ENCODE measurements at places on chromosomes 2 and 18.

GRCh38 chr2:50556934-50557575 is 474.9 kb downstream of the NRXN1 start:
- DNase-seq, result no peak

DNA sequence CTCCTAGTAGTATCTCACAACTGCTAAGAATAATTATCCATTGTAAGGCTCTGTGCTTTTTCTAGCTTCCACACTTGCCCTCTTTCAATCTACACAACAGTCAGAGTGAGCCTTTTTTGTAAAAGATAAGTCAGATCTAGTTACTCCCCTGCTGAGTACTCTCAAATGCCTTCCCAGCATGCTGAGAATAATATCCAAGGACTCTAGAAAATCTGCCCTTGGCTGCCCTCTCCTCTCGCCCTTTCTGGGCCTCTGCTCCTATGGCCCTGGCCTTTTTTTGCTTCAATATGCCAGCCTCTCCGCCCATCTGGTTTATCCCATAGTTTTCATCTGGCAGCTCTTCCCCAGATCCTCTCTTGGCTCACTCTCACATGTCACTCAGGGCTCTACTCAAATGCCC is 455.9 kb upstream of the UBE2E3 start:
- no peak for DNase-seq

GRCh38 chr18:56823986-56824565 is 172.9 kb downstream of the WDR7 start:
- no peak for DNase-seq

- DNase-seq, result no peak
Measured at GRCh38 chr18:79252904-79253633, 142.7 kb upstream of the NFATC1 start.

DNA sequence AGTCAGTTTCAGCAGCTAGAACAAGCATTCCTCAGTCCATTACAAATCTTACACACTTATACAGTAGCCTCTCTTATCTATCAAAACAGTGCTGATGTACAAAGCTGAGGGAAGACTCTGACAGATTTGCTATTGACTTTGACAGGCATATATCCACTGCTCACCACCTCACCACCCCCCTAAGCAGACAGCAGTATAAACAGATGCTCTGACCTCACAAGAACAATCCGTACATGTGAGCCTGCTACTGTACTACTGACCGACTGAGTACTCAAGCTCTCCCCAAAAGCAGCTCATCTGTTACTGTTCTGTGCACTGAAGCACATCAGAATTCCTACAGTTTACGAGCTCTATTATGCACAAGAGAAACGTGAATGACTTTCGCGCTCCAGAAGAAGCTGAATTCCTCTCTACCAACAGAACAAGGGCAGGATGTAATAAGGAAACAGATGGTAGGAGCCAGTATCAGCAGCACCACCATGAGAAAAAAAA is 95.6 kb upstream of the PDE1A start:
- DNase-seq, result no peak

DNA sequence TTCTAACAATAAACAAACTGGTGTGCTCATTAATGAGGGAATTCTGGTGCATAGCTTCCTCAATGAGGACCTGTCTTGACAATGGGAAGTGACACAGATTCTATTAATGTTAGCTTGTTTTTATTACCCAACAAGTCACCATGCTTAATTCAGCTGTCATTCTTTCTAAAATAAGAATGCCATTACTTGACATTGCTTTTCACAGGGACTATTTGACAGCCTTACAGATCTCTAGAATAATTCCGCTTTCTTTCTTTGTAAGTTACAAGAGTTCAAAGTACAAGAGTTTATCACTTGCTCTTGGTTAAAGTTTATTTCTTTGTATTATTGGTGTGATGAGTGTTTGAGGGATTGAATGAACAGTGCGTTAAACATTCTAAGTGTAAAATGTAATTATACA is 127.0 kb upstream of the COL5A2 start:
- no peak for DNase-seq

- no peak for DNase-seq
Measured at GRCh38 chr2:58957188-58957840, 716.2 kb upstream of the FANCL start.

DNA sequence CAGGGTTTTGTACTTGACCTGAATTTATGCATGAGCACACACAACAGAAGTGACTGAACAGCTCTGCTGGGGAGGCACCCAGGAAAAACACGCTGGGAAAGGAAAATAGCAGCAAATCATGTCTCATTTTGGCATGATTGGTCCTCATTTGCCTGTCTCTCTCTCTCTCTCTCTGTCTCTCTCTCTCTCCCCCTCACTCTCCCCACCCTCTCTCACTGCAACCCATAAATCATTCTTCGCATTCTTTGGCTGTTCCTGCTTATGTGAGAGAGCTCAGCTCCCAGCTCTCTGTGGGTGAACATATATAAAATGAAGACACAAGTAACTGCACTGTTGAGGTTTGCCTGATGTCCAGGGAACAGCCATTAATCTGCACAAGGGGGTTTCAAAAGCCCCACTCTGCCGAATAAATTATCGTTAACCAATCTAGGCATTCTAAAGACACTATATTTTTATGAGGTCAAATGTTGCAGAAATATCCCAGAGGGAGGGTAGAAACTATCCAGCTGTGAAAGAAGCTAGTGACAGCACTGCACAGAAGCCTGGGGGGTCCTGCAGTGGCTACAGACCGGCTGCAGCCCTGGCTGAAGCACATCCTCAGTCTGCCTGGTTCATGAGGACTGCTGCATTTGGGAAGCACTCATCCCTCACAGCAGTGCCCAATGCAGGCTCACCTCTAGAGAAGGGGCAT is 260.3 kb downstream of the AFF3 start:
- no peak for DNase-seq

DNA sequence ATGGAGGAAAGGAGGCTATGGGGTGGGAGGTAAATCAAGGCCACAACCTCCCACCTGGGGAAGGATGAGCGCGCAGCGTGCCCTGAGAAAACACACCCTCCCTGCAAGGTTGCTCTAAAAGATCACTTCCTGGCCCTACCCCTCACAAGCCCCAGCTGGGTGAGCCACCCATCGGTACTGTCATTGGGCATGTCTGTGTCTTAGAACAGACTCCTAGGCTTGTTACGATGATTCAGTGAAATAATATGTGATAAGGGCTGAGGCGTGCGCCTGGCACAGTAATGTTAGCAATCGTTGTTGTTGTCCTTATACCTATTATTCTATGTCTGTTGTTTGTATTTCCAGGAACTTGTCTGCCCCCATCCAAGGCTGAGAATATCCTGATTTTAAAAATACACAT is 175.1 kb downstream of the ZFP36L2 start:
- no peak for DNase-seq

DNA sequence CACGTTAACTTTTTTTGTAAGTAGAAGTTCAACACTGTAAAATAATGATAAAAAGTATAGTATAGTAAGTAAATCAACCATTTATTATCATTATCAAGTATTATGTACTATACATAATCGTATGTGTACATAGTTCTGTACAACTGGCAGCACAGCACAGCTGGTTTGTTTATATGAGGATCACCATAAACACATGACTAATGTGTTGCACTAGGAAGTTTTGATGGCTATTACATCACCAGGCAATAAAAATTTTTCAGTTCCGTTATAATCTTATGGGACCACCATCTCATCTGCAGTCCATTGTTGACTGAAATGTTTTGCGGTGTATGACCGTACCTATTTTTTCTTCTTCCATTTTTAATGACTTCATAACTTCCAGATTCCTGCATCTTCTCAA is 39.2 kb upstream of the ZNF385B start:
- DNase-seq, result no peak

DNA sequence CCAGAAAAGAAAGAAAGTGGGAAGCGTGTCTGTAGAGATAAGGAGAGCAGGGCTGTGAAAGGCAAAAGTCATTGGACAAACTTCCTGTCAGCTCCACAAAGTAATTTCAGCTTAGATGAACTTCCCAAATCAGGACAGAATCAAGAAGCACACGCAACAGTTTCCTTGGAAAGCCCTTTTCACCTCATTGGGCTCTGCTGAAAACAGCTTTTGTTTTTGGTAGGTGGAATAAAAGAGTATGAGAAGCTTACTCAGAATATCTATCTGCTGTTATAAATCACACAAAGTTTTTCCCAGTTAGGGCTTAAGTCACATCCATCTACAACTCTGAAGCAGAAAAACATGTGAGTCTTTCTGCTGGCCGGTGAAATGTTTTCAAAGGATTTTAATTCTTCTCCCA is 42.4 kb upstream of the EFEMP1 start:
- DNase-seq, result no peak
